Effector CD8-positive, alpha-beta T cell (primary cell): ENCODE measurements at places on chromosomes 6 and 20.

- DNase-seq = no peak
Measured at GRCh38 chr20:23257848-23258746, 92.5 kb upstream of the NXT1 start.

DNA sequence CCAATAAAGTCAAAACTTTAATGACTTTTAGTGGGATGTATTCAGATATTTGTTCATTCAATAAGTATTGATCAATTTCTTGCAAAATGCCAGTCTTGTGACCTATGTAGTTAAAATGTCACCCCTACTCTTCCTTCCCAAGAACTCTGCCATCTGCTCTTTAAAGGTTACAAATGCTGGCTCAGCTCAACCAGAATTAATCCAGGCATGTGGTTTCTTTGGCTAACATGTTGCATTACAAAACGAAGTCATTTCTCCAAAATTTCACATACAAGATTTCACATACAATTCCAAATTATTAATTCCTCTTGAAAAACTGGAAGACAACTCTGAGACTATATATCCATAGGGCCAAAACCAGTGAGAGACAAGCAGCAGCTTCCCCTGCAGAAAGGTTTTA, 395.7 kb downstream of the PRKN start:
- no peak for DNase-seq

DNA sequence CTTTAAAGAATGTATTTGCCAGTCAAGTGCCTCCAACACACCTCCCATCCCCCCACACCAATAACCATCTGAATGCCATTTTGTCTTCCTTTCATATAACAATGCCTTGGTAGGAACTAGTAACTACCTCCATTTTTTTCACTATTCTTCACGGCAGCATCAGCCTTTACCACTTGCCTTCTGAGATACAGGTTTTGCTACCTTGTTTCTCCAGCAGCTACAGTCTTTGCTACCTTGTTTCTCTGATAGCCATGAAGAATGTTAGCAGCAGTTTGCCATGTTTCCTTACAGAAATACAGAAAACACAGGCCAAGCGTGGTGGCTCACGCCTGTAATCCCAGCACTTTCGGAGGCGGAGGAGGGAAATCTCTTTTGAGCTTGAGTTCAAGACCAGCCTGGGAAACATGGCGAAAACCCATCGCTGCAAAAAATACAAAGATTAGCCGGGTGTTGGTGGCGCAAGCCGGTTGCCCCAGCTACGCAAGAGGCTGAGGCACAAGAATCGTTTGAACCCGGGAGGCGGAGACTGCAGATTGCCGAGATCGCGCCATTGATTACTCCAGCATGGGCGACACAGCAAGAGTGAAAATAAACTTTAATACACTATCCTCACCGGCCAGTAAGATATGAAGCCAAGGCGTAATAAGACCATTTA, 100.9 kb downstream of the HFE start:
- no peak for DNase-seq

GRCh38 chr6:82248273-82248735, 760 bp upstream of the IBTK start:
- no peak for DNase-seq

GRCh38 chr20:50911716-50912115, 19.5 kb downstream of the ADNP start:
- DNase-seq = no peak

GRCh38 chr6:16056263-16056870, 72.5 kb upstream of the MYLIP start:
- DNase-seq = no peak

GRCh38 chr6:52482903-52483670, 62.9 kb downstream of the EFHC1 start:
- DNase-seq = no peak

GRCh38 chr6:5248302-5249098, 12.2 kb downstream of the LYRM4 start:
- no peak for DNase-seq

- no peak for DNase-seq
Measured at GRCh38 chr20:49863666-49864065, 51.0 kb downstream of the SLC9A8 start.

DNA sequence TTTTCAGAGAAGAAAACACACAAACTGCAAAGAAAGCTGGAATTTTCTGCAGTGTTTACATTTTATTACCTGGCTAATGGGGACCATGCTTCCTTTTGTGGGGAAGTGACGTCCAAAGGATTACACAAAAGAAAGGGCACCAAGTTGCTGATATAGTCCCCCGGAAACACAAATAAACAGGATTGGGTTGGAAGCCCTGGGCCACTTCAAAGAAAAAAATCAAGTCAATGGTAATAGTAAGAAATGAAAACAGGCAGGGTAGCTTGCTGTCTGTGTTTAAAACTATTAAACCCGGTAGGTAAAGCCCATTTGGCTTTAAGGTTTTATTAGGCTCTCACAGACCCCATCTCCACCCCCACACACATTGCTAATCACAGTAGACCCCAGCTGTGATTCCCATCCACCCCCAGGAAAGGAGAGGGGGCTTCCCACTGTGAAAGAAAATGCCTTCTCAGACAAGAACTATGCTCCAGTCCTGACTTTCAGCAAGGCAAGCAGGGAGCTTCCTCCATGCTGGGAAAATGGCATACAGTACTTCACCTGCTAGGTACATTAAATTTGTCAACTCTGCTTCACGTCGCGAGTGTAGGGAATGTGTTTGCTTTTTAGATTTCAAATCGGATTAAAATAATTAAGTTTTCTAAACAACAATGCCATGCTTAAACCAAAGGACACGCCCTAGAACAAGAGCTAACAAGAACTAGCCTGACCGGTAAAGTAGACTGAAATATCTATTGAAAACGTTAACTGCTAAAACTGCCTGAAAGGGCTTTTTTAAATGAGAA, 1.1 kb downstream of the PERP start:
- no peak for DNase-seq

DNA sequence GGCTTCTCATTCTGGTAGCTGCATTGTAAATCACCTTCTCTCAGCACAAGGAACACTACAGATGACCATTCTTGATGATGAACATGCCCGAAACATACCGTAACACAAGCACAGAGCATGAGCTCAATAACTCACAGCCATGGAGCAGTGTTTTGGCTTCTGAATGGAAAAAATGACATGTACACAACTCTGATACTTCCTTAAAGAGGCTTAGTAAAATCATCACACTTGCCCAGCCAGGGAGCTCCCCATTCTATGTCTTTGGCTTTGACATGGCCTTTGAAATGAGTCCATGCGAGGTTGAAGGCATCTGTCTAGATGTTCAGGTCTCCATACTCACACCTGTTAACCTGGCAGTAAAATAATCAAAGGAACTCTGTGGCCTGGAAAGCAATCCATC, 87.6 kb downstream of the MYB start:
- DNase-seq = no peak

- no peak for DNase-seq
Measured at GRCh38 chr6:109693111-109693510, 2.0 kb downstream of the FIG4 start.

DNA sequence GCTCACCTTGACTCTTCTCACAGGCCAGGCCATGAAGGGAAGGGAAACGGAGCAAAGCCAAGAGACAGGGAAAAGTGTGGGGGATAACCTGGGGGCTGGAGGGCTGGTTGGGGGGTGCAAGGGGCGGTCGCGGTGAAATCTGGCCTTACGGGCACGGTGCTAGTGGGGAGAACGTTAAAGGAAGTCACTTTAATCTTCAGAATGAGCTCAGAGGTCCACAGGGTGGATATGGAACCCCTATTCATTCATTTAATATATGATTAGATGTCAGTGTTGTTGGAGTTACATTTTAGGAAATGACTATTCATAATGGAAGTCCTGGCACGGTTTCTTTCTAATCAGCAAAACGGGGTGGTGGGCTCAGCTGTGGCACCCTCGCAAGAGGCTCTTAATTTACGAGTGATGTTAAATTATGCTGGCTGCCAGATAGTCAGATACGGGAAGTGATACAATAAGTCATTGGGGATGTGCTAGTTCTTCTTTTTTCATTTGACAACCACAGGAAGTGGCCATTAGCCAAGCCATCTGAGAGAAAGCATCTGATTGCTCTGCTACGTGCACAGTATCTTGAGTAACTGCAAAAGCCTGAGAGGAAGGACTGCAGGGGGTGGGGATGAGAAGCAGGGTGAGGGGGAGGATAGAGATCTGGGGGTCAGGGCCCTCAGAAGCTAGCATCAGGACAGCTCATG, 253.0 kb downstream of the QKI start:
- no peak for DNase-seq

DNA sequence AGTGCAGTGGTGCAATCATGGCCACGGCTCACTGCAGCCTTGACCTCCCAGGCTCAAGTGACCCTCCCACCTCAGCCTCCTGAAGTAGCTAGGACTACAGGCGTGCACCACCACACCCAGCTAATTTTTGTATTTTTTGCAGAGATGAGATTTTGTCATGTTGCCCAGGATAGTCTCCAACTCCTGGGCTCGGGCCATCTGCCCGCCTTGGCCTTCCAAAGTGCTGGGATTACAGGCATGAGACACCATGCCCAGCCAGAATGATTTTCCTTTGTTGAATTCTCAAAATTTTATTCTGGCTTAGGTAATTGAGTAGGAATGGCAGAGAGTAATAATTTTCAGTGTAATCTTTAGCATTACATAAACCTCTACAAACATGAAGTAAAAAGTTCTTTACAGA, 37.1 kb downstream of the SLC16A10 start:
- no peak for DNase-seq

DNA sequence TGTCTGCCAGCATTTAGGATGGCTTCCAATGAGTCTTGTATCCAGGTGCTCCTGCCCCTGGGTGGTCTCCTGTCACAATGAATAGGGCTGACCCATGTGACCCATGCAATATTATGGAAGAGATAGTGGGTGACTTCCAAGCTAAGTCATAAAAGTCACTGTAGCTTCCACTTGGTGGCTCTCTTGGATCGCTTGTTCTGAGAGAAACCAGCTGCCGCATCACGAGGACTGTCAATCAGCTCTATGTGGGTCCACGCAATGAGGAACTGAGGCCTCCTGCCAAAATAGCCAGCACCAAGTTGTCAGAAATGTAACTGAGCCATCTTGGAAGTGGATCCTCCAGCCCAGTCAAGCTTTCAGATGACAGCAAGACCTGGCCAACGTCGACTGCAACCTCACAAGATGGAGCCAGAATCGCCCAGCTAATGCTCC, 14.9 kb upstream of the MATN4 start:
- DNase-seq = no peak

DNA sequence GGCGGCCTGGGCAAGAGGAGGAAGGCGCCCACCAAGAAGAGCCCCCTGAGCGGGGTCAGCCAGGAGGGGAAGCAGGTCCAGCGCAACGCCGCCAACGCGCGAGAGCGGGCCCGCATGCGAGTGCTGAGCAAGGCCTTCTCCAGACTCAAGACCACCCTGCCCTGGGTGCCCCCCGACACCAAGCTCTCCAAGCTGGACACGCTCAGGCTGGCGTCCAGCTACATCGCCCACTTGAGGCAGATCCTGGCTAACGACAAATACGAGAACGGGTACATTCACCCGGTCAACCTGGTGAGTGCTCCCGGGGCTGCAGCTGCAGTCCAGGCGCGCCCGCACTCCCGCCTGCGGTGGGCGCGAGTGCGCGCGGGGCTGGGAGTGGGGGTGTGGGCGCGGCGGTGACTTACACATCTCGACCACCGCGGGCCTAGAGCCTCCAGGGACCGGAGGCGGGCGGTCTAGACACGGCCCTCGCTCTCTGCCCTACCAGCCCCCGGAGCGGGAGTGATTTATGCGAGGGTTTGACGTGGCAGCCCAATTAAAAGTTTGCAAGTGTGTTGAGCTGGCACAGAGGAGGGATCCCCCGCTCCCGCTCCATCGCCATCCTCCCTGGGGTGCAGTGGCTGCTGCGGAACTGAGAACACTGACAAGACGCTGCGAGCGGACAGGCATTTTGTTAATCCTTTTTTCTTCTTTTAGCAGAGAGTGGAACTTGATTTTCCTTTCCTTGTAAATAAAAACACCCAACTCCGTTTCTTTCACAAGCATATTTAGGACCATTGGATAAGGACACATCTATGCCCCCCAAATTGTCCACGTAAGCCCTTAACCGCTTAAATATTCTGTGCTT, 867 bp downstream of the TCF21 start:
- no peak for DNase-seq

DNA sequence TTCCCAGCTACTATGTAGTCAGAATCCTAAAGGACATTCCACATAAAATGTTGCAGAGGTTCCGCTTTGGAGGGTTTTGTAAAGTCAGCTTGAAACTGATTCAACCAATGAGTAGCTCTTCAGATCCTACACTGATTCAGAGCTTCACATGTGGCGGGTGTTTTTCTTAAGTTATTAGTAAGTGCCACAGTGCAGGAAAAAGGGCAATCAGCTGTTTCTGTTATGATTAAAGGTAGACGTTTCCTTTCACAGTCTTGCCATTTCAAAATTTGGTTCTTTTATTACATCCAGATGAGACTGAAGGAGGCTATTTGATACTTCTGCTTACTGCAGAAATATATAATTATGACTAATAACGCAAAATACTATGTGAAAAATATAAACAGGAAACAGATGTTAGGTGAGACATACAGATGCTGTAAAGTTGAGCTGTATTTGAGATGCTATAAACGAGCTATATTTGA, 443.9 kb downstream of the CDKAL1 start:
- DNase-seq = no peak

- no peak for DNase-seq
Measured at GRCh38 chr20:38890497-38890818, 35.8 kb upstream of the FAM83D start.

- DNase-seq = no peak
Measured at GRCh38 chr6:150079604-150080003, 10.7 kb upstream of the ULBP3 start.

DNA sequence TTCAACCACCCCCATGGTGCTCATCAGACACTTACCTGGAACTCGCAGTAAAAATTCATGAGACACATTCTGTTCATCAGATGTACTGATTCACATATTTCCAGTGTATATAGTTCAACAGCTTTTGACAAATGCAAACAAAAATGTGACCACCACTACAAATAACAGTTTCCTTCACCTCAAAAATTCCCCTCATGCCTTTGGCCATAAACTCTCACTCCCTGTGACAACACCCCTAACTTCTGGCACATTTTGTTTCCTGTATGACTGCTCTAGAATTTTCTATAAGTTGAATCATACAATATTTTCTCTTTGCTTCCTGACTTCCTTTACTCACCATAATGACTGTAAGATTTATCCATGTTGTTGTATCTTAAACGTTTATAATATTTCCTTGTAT, 63.7 kb downstream of the C6orf118 start:
- no peak for DNase-seq

GRCh38 chr20:60001108-60001507, 42.9 kb downstream of the CDH26 start:
- DNase-seq = no peak

GRCh38 chr6:106488494-106489370, 128.2 kb downstream of the CRYBG1 start:
- no peak for DNase-seq

DNA sequence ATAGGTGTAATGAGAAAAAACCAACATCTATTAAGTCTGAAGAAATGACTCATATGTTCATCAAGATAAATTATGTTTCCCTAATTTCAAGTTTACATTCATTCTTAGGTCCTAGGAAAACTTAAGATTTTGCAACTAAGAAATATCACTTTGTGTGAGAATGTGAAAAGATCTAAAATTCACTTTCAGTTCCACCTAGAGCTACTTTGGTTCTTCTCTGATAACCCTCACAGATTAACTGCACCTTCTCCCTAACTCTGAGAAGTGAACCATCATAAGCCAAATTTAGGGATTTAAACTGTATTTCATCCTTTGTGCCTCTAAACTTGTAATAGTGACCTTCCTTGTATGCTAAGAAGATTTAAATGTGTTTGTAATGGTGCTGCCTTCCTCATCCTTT, 213.0 kb downstream of the FRK start:
- no peak for DNase-seq

- DNase-seq = no peak
Measured at GRCh38 chr6:29553268-29554057, 6.1 kb downstream of the UBD start.
